ENCODE measurements at places on chromosomes 11 and 22.

DNA sequence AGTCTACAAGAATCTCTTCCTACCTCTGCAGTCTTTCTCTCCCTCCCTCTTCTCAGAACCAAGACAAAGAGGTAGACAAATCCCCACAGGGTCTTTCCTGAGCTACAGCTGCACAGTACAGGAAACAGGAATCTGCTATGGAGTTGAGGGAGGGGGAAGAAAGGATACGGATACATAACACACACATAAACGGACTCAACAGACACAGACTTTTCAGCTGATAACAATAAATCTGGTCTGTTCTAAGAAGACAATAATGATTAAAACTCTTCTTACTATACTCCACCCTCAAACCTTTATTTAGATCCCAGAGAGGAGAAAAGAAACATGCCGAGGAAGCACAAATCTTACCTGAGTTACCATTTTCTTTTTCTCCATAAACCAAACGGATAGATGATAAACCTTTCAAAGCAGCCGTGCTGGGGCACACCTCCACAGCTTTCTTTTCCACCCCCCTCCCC is 122.2 kb downstream of the APOL5 start:
- no peak for DNase-seq

- no peak for DNase-seq
Measured at GRCh38 chr11:15347969-15348734, 233.4 kb downstream of the INSC start.

DNA sequence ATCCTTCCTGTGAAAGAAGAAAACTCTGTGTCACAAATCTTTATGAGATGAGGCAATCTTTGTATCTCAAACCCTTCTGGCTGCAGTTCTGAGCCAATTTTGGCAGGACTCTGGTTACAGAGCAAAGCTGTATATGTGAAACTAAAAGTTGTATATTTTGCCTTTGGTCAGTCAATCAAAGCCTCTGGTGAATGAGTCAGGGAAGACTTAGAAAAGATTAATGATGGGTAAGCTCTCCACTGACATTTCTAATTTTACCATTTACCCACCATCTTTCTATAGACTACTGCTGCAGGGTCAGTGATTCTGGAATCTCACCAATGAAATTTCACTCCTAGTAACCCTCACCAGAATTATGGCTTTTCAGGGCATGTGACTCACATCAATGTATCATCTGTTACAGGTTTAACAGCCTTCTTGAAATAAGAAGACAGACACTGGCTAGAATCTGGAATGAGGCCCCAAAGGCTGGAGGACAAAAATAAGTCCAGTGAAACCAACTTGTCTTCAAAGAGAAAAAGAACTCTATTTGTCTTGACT is 43.3 kb downstream of the USP35 start:
- DNase-seq, result no peak

- peak; percentile 57 for DNase-seq
Measured at GRCh38 chr11:62402226-62402959, 16.4 kb upstream of the SCGB1A1 start.

DNA sequence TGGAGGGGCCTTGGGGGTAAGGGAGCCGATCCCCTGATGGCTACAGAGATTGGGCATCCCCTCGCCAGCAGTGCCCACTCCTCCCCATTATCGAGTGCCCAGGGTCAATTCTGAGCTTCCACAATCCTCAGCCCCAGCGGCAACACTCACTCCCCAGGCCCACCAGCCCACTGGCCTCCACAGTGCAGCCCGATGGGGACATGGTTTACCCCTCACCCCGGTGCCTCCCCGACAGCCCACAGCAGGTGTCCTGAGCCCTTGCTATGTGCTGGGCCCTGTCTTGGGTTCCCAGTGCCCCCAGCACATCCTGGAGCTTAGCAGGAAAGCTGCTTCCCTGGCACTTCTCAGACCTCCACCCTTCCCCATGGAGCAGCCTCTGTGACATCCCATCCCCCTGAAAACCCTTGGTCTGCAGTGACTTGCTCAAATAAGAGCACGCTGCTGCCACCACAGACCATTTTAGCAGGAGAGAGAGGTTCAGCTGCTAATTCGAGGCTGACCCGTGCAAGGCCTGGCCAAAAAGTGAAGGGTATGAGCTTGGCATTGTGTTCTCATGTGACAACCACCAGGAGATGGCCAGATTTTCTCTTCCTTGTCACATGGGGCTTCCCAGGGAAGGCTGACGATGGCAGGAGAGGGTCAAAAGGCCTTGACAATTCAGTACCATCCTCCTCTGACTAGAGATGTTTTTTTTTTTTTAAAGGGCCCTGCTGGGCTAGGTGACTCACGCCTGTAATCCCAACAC is 23.6 kb downstream of the KCNJ4 start:
- DNase-seq, result no peak

- DNase-seq, result no peak
Measured at GRCh38 chr11:28482666-28483065, 374.5 kb downstream of the METTL15 start.

DNA sequence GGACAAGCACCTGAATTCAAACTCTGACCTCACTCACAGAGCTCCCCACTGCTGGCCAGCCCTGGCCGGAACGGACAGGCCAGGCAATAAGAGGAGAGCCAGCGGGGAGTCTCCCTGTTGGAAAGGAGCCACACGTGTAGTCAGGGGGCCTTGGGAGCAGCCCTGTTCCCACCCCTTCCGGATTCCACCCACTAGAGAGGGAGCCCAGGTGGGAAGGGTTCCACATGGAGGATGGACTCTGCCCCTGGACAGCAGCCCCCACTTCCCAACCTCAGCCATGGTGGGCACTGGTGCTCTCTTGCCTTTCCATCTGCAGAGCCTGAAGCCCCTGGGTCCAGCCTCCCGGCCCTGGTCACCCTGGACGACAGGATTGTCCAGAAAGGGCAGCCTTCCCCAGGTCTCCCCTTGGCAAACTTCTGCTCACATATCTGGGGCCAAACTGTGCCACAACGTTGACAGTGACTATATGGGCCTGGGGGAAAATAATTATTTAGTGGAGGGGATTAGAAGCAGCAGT is 7.5 kb upstream of the APOBEC3A start:
- DNase-seq, result no peak

GRCh38 chr11:115425250-115425649 is 79.0 kb downstream of the CADM1 start:
- no peak for DNase-seq

GRCh38 chr11:45484326-45484883 is 181.0 kb downstream of the CHST1 start:
- no peak for DNase-seq

DNA sequence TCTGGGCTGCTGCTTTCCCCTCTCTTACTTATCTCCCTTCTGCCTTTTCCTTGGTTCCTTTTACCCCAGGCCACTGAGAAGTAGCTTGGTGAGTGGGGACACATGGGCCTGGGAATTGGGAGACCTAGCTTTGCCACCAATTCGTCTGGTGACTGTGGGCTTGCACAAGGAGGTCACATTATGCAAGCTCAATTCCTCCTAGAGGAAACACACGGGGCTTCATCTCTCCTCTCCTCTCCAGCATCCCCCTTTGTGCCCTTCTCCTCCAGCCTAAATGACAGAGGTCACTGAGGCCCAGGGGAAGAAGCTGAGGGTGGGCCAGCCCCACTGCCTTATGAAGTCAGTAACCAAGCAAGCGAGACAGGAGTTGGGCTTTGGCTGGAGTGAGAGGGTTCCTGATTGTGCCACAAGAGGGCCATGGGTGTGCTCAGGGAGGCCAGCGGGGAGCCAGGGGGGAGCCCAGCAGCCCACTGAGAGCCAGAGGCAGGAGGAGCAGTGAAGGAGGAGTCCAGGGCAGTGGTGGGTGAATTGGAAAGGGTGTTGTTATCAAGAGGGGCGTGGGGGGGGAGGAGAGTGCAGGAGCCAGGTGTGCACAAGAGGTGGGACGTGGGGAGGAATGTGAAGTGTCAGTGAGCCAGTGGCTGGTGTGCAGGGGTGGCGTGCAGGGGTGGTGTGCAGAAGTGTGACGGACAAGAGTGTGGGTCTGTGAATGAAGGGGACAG is 2.0 kb downstream of the CLCF1 start:
- DNase-seq, result no peak

DNA sequence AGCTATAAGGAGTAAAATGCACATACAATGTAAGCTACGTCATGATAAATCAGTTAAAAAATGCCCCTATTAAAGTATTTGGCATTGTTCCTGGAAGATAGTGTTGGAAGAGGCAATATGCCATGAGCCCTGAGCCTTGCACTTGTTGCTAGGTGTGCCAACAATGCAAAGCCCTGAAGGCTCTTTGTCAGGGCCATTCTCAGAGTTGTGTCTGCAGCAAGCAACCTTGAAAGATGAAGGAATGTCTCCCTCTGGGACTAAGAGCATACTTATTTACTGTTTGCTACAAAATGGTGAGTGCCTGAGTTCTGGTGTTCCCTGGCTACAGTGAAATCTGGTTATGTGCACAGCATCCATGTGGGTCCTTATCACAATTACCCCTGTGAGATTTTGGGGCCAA is 322.3 kb upstream of the FAT3 start:
- no peak for DNase-seq

GRCh38 chr22:50008151-50009040 is 4.2 kb downstream of the IL17REL start:
- no peak for DNase-seq

DNA sequence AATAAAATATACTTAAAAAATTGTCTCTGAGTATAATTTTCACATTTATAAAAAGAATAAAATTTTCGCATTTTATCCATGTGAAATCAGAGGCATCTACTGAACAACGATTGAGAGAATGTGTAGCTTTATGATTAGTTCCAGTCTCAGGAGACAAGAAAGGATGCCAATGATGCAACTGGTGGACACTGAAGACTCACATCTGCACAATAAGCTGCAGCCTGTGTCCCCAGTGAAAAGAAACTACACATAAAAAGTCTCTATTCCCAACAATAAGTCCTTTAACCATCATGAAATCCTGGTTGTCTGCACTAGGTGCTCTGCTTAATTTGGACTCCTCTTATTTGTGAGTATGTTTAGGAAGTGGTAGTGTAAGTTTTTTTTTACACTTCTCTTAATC is 22.0 kb downstream of the OR5AS1 start:
- DNase-seq, result no peak

DNA sequence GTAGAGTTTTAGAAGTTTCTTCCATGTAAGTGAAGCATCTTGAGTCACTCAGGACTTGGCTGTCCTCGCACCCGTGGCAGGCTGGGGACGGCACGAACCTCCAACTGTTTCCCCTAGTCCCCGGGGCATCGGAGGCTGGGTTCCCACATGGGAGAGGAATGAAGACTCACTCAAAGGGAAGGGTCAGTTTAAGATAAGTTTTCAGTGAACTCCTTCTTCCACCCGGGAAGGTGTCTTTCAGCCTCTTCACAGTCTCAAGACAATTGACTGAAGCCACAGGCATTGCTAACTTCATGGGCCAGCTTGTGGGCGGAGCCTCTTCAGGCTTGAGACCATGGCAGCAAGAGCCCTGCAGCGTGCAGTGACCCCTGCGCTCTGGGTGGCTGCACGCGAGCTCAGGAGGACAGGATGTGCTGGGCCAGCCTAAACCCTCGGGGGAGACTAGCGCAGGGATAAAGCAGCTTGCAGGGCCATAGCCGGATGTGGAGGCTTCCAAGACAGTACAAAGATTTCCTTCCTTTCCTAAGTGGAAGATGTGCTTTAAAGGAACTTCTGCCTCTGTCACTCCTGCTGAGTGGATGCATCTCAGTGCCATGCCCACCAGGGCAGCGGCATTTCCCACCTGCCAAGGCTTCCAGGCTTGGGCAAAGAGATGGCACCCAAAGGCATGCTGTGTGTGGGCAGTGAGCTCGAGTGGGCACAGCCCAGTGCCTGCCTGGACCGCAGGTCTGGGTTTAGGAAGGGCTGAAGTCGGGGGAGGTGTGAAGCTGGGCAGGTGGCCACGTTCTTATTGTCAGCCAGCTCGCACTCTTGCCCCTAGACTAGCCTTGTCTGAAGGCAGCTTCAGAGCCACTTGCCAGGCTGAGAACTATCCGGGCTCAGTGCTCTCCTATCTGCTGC is 32.9 kb downstream of the PPIL2 start:
- no peak for DNase-seq

DNA sequence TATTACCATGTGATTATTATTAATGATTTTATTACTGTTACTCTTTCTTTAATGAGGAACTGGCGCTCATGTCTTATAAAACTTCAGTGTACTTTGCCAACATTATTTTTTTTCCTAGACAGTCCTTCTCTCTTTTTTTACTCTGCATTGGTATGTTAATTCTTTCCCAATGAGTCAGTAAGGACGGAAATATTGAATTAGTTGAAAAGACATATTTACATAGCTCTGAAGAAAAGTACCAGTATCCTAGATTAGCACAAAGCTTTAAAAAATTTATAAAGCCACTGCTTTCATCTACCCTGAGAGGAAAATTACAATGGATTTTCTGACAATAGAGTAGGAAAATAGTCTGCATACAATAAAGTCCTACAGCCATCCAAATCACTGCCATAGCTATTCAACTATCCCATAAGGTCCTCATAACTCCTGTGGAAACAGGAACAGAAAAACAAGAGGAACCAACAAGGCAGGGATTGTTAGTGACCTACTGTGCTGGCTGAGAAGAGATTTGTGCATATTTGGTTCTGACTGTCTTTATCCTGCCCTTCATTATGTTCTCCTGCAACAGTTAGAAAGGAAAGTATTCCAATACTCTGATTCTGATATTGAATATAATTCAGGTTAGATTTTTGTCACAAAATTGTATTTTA is 314.4 kb downstream of the AASDHPPT start:
- DNase-seq, result no peak

GRCh38 chr22:27327981-27328721 is 473.4 kb downstream of the MN1 start:
- no peak for DNase-seq

- no peak for DNase-seq
Measured at GRCh38 chr11:60842668-60843600, 1.0 kb downstream of the CCDC86 start.

GRCh38 chr22:49983148-49984042 is 22.8 kb downstream of the PIM3 start:
- DNase-seq, result no peak

GRCh38 chr11:74777038-74777437 is 28.4 kb downstream of the RNF169 start:
- no peak for DNase-seq

DNA sequence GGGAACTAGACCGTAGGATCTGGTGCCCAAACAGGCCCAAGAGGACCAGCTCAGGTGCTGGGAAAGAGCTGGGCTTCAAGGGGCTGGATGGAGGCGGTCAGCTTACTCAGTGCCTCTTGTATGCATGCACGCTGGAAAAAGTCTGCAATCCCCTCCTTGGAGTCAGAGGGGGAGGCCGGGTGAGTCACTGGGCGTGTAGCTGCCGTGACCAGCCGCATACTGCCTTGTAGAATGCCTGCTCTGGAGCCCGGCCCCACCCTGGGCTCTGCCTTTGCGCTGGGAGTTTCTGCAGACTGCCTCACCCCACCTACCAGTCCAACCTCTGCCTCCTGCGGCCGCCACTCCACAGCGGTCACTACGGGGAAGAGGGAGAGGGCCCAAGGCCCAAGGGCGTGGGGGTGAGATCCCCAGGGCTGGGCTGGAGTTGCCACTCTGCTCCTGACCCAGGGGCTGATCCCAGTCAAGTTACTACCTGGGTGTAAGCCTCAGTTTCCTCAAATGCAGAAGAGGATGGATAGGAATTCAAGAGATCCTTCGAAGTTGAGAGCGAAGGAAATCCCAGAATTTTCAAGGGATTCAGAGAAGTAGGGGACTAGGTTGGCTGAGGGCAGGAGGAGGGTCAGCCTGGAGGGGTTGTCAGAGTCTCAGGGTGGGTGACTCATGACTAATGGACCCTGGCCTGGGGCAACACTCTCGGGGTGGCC is 4.2 kb downstream of the MRGPRF start:
- DNase-seq, result no peak
